CD14-positive monocyte (primary cell): ENCODE measurements at places on chromosomes 13 and 19.

- no peak for DNase-seq
Measured at GRCh38 chr19:50500753-50501151, 10.2 kb downstream of the JOSD2 start.

DNA sequence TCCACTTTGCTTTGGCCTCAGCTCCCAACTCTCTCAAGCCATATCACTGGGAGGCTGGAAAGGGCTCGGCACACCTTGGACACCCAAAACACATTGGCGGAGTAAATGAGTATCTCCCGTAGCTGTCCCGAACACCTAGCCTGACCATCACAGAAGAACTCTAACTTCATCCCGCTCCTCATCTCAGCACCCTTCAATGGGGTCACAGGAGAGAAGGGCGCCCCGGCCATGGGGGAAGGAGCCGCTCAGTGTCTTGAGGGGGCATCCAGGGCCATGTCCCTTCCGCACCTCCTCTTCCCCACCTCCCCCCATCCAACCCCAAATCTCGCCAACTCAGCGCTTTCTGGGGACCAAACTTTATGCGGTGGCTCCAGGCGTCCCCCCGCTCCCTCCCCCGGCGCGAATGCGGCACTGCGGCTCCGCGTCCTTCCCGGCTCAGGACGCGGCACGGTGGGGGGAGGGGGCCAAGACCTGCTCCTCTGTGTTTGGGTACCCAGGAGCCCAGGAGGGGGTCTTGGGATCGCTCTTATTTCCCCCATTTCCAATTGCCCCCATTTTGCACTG lies 3.0 kb downstream of the KCNC3 start:
- DNase-seq: no peak

GRCh38 chr13:26221399-26221720 lies 754 bp downstream of the RNF6 start:
- no peak for DNase-seq

GRCh38 chr13:79287939-79288795 lies 117.9 kb downstream of the RBM26 start:
- no peak for DNase-seq

DNA sequence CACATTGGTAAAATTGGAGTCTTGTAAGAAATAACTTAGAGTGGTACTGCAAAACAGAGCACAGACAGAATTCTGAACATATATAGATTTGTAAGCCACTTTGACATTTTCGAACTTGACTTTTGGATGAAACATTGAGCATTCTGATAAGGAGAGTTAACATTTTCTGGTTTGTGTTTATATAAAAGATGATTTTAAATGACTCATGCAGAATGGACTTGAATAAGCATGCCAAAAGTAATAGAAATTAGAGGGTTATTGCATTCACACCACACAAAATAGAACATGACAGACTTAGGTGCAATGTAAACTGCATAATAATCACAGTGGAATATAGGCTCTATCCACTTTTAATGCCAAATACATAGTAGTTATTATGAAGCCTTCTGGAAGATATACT lies 507.0 kb downstream of the DACH1 start:
- no peak for DNase-seq

GRCh38 chr13:67771106-67771505 lies 541.0 kb upstream of the PCDH9 start:
- DNase-seq: no peak

- DNase-seq: no peak
Measured at GRCh38 chr19:38502410-38503076, 69.1 kb downstream of the RYR1 start.

- DNase-seq: no peak
Measured at GRCh38 chr19:33459222-33460090, 62.1 kb downstream of the PEPD start.

- no peak for DNase-seq
Measured at GRCh38 chr19:5340637-5341447, at the start of gene PTPRS. Gene PTPRS, minus strand, starts transcription at chr19:5340812. Its CDS starts 54,672 bp downstream, at chr19:5286140.

DNA sequence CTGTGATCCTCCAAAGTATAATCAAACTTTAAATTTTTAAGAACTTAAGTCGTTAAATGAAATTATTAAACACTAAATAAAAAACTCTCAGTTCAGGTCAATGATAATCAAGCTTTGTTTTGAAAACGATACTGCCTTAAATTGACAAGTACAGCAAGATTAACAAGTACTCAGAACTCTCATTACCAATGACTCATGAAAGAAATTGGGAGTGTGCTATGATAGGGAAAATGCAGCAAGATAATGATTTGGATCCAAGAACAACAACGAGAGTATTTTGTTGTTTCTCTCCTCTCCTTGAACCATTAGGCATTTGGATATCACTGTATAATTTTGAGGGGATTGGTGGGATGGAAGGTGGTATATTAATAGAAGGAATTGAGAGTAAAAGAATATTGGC lies 10.2 kb downstream of the N4BP2L2 start:
- DNase-seq: no peak

GRCh38 chr13:111912453-111912866 lies 154.5 kb upstream of the SOX1 start:
- DNase-seq: no peak

DNA sequence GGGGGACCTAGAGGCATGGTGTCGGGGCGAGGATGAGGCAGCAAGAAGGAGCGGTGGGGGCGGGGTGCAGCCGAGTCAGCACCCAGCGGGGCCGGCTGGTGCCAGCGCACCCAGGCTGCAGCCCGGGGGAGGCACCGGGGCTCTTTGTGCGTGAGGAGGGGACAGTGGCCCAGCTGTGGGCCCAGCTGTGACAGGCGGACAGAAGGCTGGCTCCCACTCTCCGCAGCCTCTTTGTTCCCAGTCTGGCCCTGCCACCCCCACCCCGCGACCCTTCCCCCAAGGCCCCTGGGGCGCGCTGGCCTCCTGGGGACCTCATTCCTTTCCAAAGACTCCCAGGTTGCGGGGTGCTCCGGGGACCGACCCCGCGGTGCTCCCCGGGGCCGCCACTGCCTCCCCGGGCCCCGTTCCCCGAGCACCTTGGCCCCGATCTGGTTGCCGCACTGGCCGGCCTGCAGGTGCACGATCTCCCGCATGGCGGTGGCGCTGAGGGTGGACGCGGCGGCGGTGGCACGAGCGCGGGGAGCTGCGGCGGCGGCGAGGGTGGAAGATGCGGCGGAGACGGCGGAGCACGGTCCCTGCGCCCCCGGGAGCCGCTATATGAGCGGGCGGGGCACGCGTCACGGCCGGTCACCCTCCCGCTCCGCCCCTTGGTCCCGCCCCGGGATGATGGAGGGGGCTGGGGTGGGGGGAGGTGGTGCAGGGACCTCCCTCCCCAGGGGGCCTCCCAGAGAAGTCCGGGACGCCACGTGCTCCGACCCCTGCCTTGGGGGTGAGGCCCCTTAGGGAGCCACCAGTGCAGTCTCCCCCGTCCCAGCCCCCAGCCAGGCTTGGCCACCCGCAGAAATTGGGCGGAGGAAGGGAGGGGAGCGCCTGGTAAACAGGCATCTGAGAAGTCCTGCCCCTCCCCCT lies at the start of gene TUBB4A:
Gene TUBB4A, minus strand, starts transcription at position 570 of the 909 bp plus-strand sequence. Its CDS starts 97 bp downstream, at position 473.
- no peak for DNase-seq

- no peak for DNase-seq
Measured at GRCh38 chr19:19636573-19637185, 6.8 kb downstream of the GMIP start.

DNA sequence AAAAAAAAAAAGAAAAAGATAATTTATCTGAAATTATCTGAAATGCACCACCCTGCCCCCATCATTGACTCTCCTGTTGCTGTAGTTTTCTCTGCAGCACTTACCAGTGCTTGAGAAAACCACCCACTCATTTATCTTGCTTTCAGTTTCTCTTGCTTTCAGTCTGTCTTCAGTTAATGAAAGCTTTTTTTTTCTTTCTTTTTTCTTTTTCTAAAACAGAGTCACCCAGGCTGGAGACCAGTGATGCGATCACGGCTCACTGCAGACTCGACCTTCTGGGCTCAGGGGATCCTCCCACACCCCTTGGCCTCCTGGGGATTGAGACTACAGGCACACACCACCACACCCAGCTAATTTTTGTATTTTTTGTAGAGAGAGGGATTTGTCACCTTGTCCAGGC lies 4.3 kb upstream of the ACP5 start:
- DNase-seq: peak; percentile 64

- DNase-seq: peak; percentile 82
Measured at GRCh38 chr19:48874303-48875135, 2.3 kb downstream of the PPP1R15A start.

DNA sequence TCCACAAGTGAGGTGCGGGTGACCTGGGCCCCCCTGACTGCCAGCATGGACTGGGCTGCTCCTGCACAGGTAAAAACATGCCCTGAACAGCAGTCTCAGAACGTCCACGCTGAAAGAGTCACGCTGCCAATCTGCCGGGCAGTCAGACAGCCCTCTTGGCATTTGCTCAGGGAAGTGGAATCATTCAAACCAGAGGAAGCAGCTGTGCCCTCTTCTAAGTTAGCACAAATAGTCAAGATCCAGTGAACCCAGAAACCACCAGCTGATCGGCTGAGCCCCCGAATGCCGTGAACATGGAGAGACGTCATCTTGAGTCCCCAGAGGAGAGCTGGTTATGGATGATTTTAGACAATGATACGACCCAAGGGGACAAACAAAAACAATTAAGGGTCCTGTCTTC lies 34.4 kb downstream of the KLF2 start:
- no peak for DNase-seq

DNA sequence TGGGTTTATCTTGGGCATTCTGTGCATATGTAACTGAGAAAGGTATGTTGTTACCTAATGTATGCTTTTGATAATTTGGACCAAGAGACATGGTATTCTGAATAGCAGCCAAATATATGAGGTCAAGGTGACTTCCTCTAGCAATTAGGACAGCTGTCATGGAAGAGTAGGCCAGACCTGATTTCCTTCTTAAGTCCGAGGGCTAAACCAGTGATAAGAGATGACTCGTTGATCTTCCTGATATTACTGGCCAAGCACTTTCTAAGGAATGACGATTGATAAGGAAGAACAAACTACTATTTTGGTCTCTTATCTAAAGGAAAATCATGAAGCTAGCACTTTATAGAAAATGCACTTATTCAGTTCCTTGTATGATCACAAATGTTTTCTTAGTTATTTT lies 42.7 kb downstream of the ARHGAP35 start:
- no peak for DNase-seq

DNA sequence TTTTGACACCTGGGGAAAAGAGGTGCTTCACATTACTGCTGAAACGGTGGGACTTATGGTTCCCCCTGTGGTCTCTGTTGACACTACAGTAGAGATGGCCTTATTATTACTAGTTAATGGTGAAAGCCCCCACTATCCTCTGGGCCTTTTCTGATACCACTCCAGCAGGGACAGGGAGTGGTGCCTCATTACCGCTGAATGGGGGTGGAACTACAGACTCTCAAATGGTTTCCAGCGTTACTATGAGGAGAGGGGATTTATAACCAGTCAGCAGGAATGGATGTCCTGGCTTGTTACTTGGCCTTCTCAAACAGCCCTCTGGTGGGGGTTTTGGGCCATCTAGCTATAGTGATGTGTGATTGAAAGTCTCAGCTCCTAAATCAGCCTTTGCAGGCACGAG lies 96.7 kb upstream of the DIAPH3 start:
- DNase-seq: no peak

DNA sequence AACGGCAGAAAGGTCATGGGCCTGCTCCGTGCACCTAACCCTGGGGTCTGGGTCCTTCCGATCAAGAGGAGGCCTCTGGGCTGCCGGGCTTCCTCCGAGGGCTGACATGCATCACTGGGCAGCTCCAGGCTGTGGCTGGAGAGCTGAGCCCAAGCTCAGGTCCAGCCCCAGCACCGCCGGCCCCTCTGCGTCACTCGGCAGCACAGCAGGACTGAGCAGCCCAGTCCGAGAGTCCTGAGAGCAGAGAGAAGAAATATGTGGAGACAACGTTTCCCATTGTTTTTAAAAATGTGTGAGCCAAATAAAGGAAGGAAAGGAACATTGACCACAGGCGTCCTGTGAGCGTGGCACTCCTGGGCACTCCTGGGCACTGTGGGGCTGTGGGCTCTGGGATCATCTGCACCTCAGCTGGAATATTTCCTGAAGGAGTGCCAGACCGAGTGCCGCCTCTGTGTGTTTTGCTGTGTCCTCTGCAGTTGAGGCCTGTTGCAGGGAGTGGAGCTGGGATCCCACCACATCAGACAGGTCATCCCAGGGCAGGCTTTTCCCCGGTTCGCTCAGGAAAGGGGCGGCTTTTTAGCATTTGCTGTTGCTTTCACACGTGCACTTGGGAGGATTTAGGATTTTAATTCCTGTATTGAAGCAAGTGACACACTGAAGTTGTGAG lies 37.8 kb upstream of the TFDP1 start:
- DNase-seq: no peak

- no peak for DNase-seq
Measured at GRCh38 chr19:16134510-16134909, 9.0 kb upstream of the HSH2D start.

DNA sequence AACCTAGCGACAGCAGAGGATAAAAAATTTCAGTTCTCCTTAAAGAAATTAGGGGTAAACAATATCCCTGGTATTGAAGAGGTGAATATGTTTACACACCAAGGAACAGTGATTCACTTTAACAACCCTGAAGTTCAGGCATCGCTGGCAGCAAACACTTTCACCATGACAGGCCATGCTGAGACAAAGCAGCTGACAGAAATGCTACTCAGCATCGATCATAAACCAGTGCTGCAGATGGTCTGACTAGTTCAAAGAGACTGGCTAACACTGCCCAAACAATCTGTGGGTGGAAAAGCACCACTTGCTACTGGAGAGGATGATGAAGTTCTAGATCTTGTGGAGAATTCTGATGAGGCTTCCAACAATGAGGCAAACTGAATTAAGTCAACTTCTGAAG lies 19.9 kb upstream of the ACOD1 start:
- no peak for DNase-seq

- DNase-seq: no peak
Measured at GRCh38 chr13:32881074-32881776, 135.0 kb upstream of the KL start.

- no peak for DNase-seq
Measured at GRCh38 chr13:100511466-100511865, 77.1 kb downstream of the GGACT start.

DNA sequence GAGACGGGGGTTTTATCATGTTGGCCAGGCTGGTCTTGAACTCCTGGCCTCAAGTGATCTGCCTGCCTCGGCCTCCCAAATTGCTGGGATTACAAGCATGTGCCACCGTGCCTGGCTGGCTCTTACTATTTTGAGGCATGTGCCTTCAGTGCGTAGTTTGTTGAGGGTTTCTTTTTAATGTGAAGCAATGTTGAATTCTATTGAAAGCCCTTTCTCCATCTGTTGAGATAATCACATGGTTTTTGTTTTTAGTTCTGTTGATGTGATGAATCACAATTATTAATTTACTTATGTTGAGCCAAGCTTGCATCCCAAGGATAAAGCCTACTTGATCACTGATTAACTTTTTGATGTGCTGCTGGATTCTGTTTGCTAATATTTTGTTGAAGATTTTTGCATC lies 290.9 kb downstream of the KCNRG start:
- DNase-seq: no peak

- DNase-seq: no peak
Measured at GRCh38 chr13:73141292-73141771, 82.5 kb downstream of the KLF5 start.
